ENCODE measurements at places on chromosomes 7 and 10.
A peak's percentile ranks its signal among the peaks of the same experiment; 100 is the strongest.

DNA sequence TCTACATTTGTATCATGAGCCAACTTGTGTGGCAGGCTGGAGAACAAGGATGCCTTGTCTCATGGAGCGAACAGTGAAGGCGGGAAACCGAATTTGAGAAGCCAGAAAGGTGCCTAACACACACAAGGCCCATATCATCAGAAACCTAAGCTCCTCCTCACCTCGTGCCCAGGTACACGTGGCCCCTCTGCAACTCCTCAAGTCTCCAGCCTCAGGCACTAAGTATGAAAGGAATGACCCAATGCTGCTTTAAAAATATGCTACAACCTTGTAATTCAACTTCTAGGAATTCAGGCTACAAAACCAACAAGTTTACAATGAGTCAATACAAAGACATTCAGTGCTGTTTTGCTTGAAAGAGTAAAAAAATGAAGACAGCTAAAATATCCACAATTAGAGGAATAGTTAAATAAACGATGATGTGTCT is 95.7 kb downstream of the CDK6 start:
- DNase-seq: peak; percentile 60

- DNase-seq: no peak
Measured at GRCh38 chr10:35446439-35446838, 110.1 kb downstream of the CCNY start.

GRCh38 chr7:85133560-85133959 is 53.3 kb downstream of the SEMA3D start:
- no peak for DNase-seq

DNA sequence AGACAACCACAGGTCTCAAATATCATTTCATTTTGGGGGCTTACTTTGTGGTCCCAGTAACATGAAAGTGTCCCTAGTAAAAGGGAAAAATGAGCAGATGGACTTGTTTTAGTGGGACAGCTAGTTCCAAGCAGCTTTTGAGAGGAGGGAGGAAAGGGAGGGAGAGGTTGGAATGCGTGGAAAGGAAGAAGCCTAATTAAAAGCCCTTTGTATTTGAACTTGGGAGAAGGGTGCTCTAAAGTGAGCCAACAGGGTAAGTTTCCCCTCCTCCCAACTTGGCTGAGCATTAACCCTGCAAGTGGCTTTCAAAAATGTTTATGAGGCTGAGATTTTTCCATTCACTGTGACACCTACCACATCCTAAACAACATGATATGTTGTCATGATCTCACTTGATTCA is 38.8 kb upstream of the LYZL1 start:
- no peak for DNase-seq

DNA sequence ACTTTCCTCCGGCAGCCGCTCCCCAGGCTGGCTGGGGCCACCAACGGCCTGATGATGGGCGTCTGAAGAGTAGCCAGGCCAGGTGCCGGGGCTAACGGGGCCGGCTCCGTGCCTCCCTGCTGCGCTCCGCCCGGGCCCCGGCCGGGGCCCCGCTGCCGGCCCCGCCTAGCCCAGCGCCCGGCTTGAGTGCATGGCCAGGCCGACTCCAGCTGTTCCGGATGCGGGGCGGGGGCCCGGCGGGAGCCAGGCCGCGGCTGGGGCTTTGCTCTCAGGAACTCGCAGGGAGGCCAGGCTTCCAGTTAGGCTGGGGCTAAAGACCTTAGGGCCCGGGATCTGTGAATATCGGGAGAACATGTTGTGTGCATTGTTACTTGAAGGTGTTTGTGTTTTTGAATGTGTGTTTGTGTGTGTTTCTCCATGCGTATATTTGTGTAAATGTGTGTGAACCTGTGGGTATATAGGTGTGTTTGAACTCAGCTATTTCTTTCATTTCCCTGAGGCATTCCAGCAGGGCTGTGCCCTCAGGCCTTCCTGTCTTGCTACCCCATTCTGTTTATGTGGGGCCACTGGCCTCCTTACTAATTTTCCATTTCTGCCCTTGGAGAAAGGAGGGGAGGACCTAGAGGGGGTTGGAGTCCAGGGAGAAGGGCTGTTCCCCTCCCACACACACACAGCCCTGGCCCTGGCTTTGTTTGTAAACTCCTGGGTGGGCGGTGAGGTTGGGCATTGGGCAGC is 1.1 kb upstream of the LBX1 start:
- peak; percentile 59 for DNase-seq

- no peak for DNase-seq
Measured at GRCh38 chr10:14781763-14782162, 7.1 kb upstream of the FAM107B start.

GRCh38 chr10:22976534-22976933 is 48.7 kb downstream of the ARMC3 start:
- no peak for DNase-seq

DNA sequence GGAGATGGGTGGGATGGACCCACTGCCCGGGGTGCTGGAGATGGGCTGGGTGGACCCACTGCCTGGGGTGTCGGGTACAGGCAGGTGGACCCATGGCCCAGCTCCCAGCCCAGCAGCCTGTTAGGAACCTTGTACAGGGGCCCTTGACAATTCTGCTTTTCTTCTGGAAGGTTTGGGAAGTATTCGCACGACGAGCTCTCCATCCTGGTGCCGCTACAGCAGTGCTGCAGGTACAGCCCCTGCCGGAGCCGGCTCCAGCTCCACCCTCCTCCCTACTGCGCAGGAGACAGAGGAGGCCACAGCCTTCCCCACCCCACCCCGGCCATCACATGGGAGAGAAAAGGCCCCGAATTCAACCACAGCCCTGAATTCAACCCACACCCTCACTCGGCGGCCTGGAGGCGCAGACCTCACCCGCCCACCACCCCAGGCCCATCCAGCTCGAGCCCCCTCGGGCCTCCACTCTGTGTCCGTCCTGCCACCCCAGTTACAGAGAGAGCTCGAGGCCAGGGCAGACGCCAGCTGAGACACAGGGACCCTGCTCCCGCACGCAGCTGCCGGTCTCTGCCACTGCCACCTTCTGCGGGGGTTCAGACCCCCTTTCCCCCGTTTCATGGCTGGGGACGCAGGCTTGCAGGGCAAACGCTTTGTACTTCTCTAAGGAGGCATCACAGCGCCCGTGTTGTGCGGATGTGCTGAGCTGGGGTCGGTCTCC is 31.3 kb upstream of the FOXL3 start:
- DNase-seq: no peak

DNA sequence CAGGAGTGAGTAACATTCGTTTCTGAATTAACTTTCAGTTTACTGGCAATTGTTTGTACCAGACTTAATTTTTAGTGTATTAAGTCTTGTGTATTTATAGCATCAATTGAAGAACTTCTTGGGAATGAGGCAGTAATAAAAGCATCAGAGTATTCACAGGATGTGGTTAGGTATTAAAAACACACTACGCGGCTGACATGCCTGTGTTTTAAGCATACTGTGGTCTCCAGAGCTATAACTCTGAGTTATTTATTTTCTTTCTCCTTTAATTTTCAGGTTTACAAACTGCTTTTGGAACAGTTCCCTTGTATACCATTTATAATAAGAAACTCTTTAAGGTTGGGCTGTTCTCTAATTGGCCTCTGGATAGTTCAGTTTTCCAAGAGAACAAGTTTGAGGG is 626.1 kb upstream of the NRG3 start:
- DNase-seq: no peak

- DNase-seq: no peak
Measured at GRCh38 chr10:4355350-4355749, 470.7 kb upstream of the AKR1E2 start.

DNA sequence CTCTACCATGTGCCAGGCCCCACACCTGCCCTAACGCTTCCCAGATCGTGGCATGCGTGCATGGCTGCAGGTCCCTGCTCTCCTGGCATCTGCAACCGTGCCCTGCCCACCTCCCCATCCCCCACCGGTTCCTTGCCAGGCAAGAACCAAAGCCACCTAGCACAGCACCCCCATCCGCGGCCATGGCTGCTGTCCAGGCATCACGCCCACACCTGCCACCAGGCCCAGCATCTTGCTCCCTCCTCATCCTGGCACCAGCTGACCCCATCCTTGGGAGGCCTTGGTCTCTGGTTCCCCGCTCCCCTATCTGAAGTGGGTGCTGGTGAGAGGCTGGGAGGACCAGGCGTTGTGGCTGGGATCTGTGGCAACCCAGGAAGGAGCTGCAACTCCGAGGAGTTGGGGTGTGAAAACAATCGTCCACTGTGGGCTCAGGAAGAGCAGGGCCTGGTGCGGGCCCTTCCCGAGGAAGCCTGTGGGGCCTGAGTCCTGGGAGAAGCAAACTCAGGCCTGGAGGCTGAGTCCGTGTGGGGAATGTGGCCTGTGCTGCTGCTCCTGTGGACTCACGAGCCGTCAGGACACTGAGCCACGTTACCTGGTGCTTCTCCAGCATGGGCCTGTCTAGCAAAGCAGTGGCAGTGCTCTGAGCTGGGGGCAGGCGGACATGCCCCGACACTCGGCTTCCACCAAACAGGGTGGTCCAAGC is 417.1 kb downstream of the DNAJB6 start:
- DNase-seq: no peak

GRCh38 chr7:148746135-148746534 is 47.4 kb downstream of the CUL1 start:
- no peak for DNase-seq

- DNase-seq: peak; percentile 99
Measured at GRCh38 chr10:110919349-110919931, at the start of gene SHOC2. SHOC2 (plus strand) TSS chr10:110919604; CDS start chr10:110964359, 44,755 bp downstream.

DNA sequence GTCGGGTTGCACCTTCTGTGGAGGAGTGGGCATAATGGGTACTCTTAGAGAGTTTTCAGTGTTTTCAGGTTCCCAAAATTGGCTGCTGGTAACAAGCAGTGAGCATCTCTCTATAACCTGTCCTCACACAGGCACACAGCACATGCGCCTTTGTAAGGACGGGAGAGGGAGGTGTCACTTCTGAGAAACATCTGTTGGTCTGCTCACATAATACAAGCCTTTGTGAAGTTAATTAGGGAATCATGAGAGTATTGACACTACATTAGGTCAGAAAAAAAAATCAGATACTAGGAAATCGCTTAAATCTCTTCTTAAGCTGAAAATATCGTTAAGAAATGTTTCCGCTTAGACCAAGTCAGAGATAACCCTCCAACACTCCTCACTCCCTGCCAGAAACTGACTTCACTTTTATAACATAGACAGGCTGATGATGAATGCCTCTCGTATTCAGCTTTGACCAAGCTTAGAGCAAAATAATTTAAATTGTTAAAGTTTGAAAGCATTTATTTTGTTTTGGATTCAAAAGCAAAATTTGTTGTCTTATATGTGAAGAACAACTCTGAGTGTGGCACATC is 769.7 kb downstream of the TNS3 start:
- DNase-seq: no peak

- no peak for DNase-seq
Measured at GRCh38 chr10:125928928-125929585, 32.7 kb downstream of the FANK1 start.

DNA sequence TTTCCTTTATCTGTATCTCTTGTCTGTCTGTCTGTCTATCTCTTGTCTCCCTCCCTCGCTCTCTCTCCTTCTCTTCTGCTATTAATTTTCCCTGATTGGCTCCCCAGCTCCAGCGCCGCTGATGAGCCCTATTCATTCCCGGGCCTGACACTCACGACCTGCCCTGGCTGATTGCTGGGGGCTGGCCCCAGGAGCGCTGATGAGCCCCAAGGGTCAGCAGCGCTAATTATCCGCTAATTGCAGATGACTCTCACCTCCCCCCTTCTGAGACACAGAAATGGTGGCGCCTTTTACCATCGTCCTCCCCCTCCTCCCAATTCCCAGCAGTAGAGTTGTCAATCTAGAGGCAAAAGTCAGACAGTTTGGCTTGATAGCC is 1.3 kb upstream of the GBX1 start:
- DNase-seq: no peak

GRCh38 chr7:315516-316265 is 25.7 kb downstream of the FOXL3 start:
- no peak for DNase-seq

DNA sequence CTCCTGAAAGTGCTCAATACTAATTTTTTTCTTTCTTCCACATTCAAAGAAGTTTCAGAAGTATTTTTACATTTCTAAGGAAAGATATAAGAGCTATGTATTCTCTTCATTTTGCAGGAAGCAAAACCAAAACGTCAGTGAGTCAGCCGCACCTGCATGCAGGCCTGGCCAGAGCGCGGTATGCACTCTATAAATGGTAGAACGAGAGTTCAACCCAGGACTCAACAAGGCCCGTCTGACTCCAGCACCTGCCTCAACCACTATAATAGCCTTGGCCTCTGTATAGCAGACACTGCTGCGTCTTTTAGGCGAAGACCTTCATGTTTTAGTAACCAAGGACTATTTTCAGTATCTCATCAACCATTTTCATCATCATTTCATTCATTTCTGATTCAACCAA is 113.2 kb downstream of the KMT2E start:
- no peak for DNase-seq

GRCh38 chr10:24452030-24452429 is 243.1 kb downstream of the KIAA1217 start:
- no peak for DNase-seq

- DNase-seq: no peak
Measured at GRCh38 chr10:88163572-88163971, 300.1 kb downstream of the PTEN start.

DNA sequence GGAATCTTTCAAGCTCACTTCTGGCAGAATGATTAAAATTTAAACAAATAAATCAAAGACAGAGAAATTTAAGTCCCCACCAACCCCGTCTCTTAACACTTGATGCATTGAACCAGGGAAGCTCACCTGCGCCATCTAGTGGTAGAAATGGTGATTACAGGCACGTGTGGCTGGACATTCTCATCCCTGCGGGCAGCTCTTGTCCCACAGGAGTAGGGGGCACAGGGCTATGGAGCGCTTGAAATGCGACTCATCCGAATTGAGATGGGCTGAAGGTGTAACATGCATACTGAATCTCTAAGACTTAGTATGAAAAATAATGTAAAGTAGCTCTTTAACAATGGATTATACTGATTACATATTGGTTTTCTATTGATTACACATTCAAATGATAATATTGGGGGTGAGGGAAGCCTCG is 24.8 kb upstream of the SLIT1 start:
- DNase-seq: peak; percentile 59

- no peak for DNase-seq
Measured at GRCh38 chr10:12704488-12704887, 297.0 kb downstream of the CCDC3 start.

DNA sequence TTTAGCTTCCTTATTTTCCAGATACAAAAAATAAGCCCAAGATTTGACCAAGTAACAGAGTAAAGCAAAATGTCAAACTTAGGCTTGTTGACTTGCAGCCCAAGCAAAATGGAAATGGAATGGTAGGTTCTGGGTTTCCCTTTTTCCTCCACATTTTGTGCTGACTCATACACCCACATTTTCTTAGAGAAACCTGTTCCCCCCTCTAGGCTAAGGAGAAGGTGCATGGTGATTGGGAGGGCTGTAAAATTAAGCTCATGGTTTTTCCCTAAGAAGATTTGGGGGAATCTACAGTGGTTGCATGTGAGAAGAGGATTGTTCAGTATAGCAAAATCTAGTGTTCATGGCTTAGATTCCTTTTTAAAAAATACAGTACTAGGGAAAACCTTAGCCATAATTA is 127.4 kb downstream of the ARL4A start:
- no peak for DNase-seq

- DNase-seq: no peak
Measured at GRCh38 chr7:1857487-1858421, 187.7 kb downstream of the ELFN1 start.

- peak; percentile 59 for DNase-seq
Measured at GRCh38 chr7:77327932-77328628, 88.1 kb downstream of the GSAP start.

GRCh38 chr7:110835218-110835617 is 255.7 kb upstream of the LRRN3 start:
- peak; percentile 99 for DNase-seq

GRCh38 chr10:6917125-6917524 is 337.0 kb upstream of the PRKCQ start:
- no peak for DNase-seq

Measured in NCI-H69 (cell line).